Dermis blood vessel endothelial cell (primary cell): ENCODE measurements at places on chromosomes 4 and X.

DNA sequence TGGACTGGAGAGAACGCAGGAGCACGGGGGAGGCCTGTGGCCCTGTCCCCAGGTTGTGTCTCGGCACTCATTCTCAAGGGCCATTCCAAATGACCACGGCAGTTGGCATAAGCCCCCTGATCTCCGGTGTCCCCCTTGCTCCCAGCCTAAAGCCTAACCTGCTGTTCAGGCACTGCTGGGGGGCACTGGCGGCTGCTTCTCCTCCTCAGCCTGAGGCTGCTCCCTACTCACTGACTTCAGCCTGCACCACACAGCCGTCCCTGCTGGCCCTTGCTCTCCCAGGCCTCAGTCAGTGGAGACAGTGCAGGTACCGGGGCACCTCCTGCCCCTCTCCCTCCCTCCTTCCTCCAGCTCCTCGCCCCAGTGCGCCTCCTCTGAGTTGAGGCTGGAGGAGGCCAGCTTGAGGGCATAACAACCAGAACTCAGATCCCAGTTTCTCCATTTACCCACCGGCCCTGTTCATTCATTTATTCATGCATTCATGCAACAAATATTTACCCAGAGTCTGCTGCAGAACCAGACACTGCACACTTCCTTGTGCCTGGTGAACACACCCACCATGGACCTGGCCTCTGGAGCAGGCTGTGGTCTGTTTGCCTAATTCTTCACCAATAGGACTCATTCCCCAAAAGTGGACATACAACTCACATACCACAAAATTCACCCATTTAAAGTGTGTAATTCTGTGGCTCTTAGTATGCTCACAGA is 65.0 kb downstream of the CPZ start:
- DNase-seq, result no peak

DNA sequence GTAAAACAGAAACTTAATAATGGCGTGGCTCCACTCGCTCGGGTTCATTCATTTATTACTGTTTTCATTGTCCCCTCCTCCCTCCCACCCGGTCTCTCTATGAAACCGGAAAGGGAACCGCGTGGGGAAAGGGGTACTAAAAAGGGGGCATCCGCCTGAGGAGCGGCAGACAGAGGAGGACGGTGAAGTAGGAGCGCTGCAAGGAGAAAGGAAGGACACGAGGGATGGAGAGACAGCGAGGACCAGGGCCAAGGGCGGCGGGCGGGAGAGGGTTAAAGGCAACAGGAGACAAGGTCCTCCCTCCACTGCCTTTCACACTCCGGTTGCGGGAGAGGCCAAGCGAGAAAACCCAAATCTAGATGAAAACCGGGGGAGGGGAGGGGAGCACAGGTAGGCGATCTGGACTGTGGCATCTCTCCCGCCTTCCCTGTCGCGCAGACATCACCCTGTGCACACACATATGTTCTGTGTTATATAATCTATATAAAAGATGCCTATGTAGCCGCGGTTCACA is 829 bp downstream of the ELOVL6 start:
- DNase-seq, result no peak

DNA sequence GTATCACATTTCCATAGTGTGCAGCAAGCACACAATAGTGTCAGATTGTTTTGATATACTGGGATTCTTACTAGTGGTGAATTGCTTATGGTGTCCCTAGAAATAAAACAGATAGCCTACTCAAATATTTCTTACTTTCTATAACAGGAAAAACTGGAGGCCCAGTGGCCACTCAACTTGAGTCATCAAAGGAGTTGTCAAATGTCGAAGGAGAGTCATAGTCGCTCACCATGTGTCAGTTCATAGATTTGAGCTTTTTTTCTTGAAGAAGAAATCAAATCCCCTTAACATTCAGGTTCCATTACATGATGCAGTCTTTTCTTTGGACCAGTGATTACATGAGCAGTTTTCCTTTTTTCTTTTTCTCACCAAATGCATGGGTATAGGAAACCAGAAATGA is 1271.0 kb downstream of the RAPGEF2 start:
- DNase-seq, result no peak

- no peak for DNase-seq
Measured at GRCh38 chr4:52241916-52242315, 190.8 kb downstream of the SPATA18 start.

DNA sequence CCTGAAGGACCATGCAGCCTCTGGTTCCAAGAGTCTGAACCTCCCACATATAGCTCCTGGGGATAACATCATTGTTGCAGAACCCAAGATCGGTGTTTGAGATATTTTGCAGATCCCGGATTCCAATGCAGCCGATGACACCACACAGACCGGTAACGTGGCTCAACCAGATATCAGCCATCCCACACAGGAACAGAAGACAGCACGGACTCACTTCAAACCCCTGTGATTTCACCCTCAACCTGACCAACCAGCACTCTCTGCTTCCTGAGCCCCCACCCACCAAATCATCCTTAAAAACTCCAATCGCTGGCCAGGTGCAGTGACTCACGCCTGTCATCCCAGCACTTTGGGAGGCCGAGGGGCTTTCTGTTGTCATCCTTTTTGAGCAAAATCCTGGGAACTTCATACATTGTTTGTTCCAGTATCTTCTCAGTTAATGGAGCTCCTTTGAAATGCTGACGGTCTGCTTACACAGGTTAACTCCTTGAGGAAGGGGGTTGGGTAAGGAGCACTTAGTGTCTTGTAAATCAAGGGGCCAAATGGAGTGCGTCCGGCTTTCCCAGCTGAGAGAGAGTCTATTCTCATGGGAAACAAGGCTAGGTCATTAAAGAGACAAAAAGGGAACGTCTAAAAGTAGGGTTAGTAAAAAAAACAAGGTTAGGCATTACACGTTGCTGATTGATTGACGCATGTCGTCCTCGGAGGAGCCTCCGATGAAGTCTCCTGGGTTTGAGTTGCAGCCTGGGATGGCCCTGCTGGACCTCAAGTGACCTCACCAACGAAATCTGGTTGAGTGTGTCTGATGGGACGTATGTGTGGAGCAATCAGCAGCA is 230.4 kb downstream of the CRLF2 start:
- DNase-seq, result no peak

DNA sequence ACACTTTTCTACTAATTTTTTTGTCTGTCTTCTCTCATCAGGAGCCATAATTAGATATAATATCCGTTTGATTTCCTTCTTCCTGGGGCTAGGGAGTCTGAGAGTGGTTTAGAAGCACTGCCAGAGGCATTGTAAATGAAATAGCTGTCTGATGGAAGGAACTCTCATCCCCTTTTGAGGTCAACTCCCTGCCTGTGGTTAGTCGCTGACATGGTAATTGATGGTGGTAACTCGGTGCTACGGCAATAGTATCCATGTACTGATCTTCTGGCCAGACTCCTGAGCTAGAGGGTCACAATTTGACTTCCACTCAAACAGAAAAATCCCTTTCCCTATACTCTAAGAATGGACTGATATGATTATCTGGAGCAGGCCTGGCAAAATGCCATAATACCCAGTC is 108.1 kb upstream of the TRPC5 start:
- DNase-seq, result no peak

GRCh38 chr4:175418516-175418915 is 393.5 kb downstream of the GPM6A start:
- no peak for DNase-seq

- DNase-seq, result peak; percentile 55
Measured at GRCh38 chrX:24149351-24150050, at the start of gene ZFX. TSS of gene ZFX (plus strand) at chrX:24149729. CDS start at chrX:24172743, 23,014 bp downstream.

DNA sequence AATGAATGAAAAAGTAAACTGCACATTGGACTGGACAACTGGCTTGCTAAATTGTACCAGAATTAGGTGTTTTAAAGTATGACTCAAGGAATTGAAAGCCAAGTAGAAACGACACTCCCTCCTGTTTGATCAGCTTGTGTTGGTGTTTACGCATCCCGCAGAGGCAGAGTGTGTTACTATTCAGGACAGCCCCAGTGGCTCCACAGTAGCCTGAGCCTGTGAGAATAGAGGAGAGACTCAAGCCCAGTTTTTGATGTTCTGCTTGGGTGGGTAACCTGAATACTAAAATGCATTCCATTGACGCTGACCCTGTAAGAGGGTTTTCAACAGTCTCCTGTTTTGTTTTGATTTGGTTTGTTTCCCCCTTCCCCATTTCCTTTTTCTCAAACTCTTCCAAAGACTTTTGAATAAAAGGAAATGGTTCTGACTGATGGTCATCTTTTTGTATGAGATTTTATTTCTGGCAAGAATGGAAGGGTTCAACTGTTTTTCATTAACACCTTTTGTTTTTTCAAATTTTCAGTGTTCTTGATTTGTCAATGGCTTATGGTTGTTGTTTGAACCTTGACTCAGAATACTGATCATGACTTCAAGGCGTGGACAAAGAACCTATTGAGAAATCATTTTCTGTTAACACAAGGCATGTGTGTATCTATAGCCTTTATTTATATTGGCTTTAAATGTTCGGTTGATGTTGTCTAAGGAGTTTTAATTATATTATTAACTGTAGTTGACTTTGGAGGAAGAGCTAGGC is 10.2 kb downstream of the ADGRL3 start:
- DNase-seq, result no peak

GRCh38 chr4:113761620-113762185 is at the start of gene CAMK2D:
TSS of gene CAMK2D (minus strand) at chr4:113761738. CDS start at chr4:113761068, 670 bp downstream.
- peak; percentile 88 for DNase-seq

DNA sequence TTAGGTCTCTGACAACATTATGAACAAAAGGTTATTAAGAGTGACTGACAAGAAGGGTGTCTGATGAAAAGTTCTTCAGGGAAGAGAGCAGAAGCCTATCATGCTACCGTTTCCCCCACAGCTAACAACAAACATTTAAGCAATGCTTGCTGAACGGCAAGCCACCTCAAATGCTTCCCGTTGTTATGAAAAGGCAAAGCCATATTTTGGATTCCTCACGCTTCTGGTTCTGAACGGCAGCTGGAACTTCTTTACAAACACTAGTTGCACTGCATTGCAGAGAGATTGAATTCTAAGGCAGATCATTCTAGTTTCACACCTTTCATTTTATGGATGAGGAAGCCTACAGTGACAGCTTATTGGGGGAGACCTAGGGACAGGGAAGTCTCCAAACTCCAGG is 48.6 kb upstream of the NAP1L5 start:
- no peak for DNase-seq

DNA sequence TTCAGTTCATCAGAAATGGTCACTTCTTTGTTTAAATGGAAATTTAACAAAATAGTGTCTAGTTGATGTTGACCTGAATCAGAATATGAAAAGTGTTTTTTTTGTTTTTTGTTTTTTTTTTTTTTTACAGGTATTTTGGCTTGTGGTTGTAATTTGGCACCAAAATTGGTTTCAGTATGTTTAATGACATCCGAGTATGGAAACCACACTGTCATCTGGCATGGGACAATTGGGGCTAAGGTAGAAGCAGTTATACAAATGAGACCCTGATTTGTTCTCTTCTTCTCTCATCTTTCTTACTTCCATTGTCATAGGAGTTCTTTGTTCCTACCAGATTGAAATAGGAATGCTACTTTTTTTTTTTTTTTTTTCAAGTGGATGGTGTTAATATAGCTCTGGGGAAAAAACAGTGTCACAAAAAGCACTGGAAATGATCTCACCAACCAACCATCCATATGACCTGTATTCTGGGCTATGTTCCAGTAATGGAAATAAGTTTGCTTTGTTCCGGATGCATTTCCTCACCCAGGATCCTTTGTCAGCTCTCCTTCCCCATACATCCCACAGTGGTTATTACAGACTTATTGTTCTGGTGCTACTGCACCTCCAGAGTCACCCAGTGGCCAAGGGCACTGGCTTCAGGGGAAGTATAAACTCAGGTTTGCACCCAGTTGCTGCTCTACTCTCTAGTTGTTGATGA is 95.8 kb downstream of the ATXN3L start:
- peak; percentile 94 for DNase-seq

DNA sequence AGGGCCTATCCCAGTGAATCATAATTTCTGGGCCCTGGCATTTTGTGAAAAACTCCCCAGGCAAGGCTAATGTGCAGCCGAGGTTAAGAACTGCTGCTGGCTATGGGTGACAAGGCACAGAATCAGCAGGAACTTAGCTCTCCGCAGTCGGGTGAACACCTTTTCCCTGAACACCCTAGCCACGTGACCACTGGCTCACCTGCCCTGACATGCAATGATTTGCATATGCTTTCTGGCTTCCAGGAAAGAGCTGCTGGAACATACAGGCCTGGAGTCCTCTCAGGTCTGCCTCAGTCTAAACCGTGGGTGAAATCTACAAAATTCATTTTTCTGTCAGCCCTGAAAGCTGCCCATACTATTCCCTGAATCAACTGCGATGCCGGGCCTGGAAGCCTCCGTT is 56.6 kb downstream of the ZNF827 start:
- no peak for DNase-seq

DNA sequence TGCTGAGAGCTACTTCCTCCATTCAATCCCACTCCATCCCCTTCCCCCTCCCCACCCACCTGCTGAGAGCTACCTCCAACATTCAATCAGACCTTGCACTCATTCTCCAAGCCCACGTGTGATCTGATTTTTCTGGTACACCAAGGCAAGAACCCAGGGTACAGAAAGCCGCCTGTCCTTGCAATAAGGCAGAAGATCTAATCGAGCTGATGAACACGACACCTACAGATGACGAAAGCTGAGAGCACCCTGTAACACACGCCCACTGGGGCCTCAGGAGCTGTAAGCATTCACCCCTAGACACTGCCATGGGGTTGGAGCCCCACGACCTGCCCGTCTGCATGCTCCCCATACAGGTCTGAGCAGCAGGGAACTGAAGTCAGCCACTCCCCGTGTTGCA is 58.3 kb downstream of the TRIML1 start:
- DNase-seq, result no peak

GRCh38 chrX:17758382-17758781 is 21.1 kb downstream of the SCML1 start:
- DNase-seq, result no peak

GRCh38 chr4:98026362-98026761 is 116.9 kb downstream of the STPG2 start:
- no peak for DNase-seq

DNA sequence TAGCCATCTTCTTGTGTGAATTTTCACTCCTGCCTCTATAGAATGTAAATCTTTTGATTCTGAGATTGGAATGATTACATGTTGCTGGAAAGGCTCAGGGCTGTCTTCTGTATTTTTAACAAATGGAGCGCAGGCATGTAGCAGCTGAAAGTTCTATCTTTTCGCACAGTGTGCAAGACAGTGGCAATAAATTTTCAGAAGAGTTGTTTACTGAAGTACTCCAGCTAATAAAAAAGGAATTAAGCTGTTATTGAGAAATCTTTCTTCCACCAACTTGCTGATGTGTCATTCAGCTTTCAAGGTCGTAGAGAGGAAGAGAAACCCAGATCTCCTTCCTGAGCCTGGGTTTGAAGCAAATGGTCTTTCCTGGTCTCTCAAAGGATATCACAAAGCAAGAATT is 122.0 kb upstream of the PUDP start:
- DNase-seq, result no peak

GRCh38 chr4:113335746-113336145 is 286.3 kb downstream of the ANK2 start:
- DNase-seq, result no peak

GRCh38 chrX:153595859-153596857 is 2.8 kb downstream of the CCNQ start:
- no peak for DNase-seq

DNA sequence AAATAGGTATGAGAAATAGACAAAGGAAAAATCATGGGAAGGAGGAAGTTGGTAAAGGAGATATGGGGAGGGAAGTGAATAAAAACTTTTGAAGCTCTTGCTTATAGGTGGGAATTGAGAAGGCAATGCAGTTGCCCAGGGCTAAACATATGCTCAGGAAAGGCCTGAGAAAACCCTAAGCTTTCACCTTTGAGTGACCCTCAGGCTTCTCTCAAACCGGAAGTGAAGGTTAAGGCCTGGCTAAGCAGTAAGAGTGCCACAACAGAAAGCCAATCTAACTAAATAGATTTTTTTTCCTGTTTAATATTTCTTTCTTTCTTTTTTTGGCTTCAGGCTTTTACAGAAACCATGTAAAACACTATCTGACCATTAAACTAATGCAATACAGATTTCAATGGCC is 69.5 kb upstream of the GABRA3 start:
- no peak for DNase-seq
